Substantia nigra (tissue), 51 donors: ENCODE measurements at places on chromosomes 6 and 20.

GRCh38 chr6:24872779-24873178 lies 63.0 kb downstream of the RIPOR2 start:
- no peak for DNase-seq

GRCh38 chr6:90472716-90473115 lies 114.2 kb downstream of the MAP3K7 start:
- DNase-seq: no peak

GRCh38 chr6:157430834-157431233 lies 49.8 kb downstream of the ZDHHC14 start:
- no peak for DNase-seq

- DNase-seq: no peak
Measured at GRCh38 chr6:30234356-30234755, 21.1 kb upstream of the TRIM26 start.

- DNase-seq: no peak
Measured at GRCh38 chr6:89843070-89843469, 13.4 kb downstream of the CASP8AP2 start.

- no peak for DNase-seq
Measured at GRCh38 chr6:129890701-129891100, 29.6 kb upstream of the TMEM244 start.
